Hematopoietic multipotent progenitor cell (in vitro differentiated cells): ENCODE measurements at places on chromosomes 2 and 18. TPM values are rescaled to one million over a fixed set of nuclear protein-coding genes. Genes with fewer than 3 reads are reported as not detected.

C18orf63 gene
- total RNA-seq: not detected

DNA sequence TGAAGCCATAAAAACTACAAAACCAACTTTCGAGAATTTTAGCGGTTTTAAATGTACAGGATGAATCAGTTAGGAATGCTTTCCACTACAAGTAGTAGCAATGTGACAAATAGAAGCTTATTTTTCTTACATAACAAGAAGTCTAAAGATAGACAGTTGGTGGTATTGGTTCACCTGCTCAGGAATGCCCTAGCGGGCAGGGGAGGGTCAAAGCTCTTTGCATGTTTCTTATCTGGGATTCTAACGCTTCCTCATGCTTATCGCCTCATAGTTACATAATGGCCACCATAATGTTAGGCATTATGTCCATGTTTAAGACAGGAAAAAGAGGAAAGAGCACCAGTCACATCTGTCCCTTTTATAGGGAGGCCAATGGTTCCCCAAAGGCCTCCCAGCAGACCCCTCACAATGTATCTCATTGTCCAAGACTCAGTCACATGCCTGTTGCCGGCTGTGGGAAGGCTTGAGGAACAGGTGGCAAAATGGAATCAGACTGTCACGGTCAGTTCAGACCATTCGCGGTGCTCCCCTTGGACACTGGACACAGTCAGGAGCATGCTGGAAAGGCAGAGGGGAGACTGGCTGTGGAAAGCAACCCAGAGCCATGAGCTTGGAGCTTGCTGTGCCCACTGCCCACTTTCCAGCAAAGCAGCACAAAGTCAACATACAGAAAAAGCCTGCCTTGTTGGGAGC lies 69.4 kb upstream of the ODC1 start:
- no peak for DNase-seq

- DNase-seq: no peak
Measured at GRCh38 chr18:4551001-4551360, 95.9 kb upstream of the DLGAP1 start.

DNA sequence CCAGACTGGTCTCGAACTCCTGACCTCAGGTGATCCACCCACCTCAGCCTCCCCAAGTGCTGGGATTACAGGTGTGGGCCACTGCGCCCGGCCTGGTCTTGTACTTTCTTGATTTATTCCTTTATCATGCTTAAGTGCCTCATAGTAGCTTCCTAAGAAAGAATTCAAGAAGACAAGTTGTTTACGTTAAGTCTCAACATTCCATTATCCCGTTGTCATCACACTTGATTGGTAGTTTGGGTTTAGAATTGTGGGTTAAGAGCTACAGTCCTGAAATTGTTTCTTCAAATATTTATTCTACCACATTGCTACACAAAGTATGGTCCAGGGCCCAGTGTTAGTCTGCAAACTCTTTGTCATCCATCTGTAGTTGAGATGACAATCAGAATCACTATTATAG lies 194.0 kb downstream of the VWC2L start:
- no peak for DNase-seq

- no peak for DNase-seq
Measured at GRCh38 chr2:110780461-110780860, 48.1 kb downstream of the ACOXL start.

DNA sequence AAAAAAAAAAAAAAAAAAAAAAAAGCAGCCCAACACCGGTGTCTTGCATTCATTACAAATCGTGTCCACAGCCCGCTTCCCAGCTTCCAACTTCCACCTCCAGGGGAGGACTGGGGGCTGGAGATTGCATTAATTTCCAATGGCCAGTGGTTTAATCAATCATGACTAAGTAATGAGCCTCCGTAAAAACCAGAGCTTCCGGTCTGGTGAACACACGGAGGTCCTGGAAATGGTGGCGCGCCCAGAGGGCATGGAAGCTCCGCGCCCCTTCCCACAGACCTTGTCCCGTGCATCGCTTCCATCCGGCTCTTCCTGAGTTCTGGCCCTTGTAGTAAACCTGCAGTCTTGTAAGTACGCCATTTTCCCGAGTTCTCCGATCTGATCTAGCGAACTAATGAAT lies 43.6 kb downstream of the EEF1B2 start:
- DNase-seq: no peak

GRCh38 chr2:197057959-197058358 lies 131.5 kb upstream of the PGAP1 start:
- DNase-seq: no peak

- DNase-seq: no peak
Measured at GRCh38 chr2:86785456-86785855, 5.3 kb downstream of the CD8A start.

GRCh38 chr2:137842430-137842829 lies 121.8 kb upstream of the HNMT start:
- DNase-seq: no peak

- no peak for DNase-seq
Measured at GRCh38 chr2:83567551-83567950, 891.5 kb downstream of the SUCLG1 start.
